ENCODE measurements at places on chromosomes 1 and 21.

DNA sequence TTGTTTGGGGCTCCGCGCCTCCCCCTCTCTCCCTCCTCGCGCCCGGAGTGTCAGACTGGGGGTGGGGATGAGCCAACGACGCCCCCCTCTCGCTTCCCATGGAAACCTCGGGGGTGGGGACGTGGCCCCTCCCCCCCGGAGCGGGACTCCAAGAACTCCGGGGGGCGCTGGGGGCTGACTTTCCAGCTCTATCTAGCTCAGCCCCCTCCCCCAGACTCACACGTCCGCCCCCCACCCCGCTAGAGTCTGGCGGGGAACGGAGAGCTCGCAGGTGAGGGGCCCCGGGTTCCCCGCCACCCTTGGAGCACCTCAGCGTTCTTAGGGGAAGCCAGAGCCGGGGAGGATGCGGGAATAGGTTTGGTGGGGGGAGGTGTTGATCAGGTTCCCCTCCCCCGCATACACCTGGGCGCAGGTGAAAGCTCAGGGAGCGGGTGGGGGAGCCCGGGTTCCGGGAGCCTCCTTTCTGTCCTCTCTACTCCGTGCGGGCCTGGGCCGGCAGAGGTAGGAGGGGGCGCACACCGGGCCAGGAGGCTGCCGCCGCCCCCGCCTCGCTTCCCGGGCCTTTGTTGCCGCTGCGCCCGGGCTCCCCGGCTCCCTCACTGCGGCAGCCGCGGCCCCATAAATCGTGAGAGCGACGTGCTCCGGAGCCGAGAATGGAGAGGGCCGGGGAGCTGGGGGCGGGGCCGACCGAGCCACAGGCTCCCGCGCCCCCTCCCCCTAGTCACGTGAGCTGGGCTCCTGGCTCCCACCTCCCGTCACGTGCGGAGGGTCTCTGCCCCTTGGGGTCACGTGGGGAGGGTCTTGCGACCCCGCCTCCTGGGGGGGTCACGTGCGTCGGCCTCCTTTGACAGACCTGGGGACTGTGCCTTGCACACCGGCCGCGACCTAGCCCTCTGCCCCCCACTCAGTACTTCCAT, 1.9 kb downstream of the EFNA3 start:
- DNase-seq: peak; percentile 57

- no peak for DNase-seq
These were observed 27.7 kb downstream of the CD34 start for GRCh38 chr1:207883104-207883651.

- DNase-seq: no peak
These were observed 11.0 kb downstream of the ANKRD35 start for GRCh38 chr1:145874646-145875045.

- no peak for DNase-seq
These were observed 210.8 kb upstream of the PROX1 start for GRCh38 chr1:213776969-213777368.

DNA sequence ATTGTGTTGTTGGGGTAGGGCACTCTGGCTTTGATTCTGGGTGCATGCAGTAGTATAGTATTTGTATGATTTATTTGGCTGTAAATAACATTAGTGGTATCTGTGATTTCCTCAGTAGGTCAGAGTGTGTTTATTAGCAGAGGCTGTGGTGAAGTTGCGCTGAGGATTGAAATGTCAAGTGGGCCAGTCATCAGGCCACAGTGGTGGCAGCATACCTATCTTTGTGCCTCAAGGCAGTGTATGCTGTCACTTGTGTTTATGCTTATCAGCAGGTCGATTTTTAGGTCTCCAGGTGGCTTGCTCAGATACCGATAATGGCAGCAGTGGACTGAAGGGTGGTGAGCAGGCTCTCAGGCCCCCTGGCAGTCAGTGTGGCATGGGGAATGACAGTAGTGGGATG, 11.3 kb downstream of the LY9 start:
- no peak for DNase-seq

DNA sequence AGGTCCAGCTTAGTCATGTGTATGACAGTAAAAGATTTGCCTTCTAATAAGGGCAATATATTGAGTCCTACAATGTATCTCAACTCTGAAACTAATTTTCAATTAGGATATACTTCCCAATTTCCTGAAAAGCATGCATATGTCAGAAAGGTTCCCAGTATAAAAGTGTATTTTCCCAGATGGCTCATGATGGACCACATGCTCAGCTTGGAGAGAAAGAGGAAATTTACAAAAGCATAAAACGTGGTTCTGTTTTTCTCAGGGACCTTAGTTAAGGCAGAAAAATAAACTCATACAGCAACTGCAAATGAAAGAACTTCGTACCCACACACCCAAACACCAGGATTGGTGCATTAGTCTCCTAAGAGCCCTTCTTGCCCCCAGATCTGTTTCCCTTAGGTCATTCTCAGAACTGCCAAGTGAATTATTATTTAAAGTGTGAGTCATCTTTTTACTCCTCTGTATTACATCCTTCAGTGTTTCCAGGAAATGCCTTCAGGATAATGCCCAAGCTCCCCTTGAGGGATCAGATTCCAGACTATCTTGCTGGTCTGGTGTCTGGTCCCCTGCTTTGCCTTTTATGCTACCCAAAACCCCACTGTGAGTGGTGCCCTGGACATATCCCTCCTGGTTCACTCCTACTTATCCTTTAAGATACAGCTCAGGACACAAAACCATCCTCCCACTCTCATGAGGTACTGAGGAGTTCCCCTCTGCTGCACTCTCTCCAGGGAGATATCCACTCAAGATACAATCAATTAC, 57.4 kb downstream of the SSX2IP start:
- DNase-seq: peak; percentile 52

GRCh38 chr1:223253916-223254315, 110.1 kb downstream of the SUSD4 start:
- DNase-seq: no peak

GRCh38 chr1:12437629-12438028, 180.4 kb downstream of the DHRS3 start:
- no peak for DNase-seq

DNA sequence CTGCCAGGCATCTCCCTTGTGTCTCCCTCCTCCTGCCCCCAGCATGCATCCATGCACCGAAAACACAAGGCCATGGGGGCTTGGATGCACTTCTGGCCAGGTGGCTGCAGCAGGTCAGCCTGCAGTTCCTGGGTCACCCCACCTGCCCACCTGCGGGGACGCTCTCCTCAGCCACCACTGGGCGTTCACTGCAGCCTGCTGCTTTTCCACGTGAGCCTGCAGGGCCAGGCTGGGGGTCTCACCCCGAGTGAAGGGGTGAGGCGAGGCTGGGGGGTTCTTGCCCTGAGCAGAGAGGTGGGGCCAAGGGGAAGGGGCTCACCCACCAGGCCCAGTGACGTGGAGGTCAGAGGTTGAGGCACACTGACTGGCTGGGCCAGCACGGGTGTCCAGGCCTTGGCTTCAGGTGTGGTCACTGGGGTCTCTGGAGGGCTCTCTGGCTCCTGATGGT, 64.6 kb downstream of the WNT9A start:
- DNase-seq: peak; percentile 38

GRCh38 chr21:36236052-36236730, 79.6 kb downstream of the DOP1B start:
- peak; percentile 36 for DNase-seq

GRCh38 chr1:248756151-248756550, 592 bp upstream of the LYPD8 start:
- DNase-seq: no peak

DNA sequence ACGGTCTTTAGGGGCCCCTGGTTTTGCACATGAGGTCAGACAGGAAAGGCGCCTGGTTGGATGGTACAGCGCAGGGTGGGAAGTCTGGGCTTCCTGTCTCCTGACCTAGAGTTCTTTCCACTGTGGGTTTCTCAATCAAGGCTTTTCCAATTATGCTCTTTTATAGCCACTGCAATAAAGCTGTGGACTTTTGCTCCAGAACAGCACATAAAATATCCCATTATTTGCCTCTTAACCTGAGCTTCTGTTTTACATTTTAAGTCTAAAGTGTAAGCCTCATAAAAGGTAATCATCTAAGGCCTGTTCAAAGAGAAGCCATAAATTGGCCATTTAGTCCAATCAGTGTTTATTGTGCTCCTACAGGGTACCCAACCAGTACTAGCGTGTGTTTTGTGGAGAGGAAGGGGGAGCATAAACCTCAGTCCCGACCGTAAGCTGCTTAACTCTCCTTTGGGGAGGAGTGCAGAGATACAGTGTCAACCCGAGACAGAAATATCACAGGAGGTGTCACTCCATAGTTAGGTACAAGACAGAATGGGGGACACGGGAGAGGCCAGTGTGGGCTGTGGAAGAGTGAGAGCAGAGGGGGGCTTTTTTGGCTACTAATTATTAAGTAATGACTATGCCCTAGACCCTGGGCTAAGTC, 270.0 kb downstream of the TRABD2B start:
- DNase-seq: no peak

DNA sequence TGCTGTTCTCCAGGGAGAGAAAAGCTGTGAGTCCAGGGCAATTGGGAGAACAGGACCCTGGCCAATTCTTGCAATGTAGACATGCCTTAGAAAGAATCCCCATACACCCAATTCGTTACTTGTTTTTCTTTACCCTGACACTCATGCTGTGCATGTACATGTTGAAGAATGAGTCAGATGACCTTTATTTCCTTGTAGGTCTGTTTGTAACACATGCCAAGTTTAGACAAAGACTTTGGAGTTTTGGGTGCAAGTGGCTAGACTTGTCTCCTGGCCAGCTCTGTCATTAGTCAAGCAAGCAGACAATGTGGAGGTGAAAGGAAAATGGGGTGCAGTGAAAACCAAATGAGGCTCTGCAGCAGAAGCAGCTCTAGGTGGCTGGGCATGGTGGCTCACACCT, 38.1 kb downstream of the GNPAT start:
- DNase-seq: no peak

All from Peyer's patch (tissue), 4 donors.